ENCODE measurements at places on chromosomes 7 and 10. TPM values are rescaled to one million over a fixed set of nuclear protein-coding genes. Genes with fewer than 3 reads are reported as not detected.

Gene MAGI2
- total RNA-seq = 0.12 TPM

Gene PPP1R9A
- total RNA-seq = not detected

Gene UBE2H
- 25.6 TPM for total RNA-seq

Gene ELMO1
- 173 TPM for total RNA-seq

Gene ITGA8
- not detected for total RNA-seq

Gene ATOH7
- not detected for total RNA-seq

Gene NFE2L3
- total RNA-seq = 23.8 TPM

Gene GFRA1
- total RNA-seq = 0.09 TPM

Gene PODXL
- 0.48 TPM for total RNA-seq

Gene CARD11
- 108 TPM for total RNA-seq

Gene VPS41
- 48.6 TPM for total RNA-seq

Gene COL1A2
- 0.11 TPM for total RNA-seq

Gene CFAP70
- total RNA-seq = 0.58 TPM

Gene CHST15
- 0.43 TPM for total RNA-seq

Gene PRF1
- 21.8 TPM for total RNA-seq

Gene SPDYE16
- total RNA-seq = 0.18 TPM

Gene STEAP1B
- not detected for total RNA-seq

Gene CDC14C
- total RNA-seq = not detected

Gene KBTBD2
- total RNA-seq = 21.5 TPM

Gene TMEM184A
- total RNA-seq = 0.14 TPM

Gene ERLIN1
- 15.2 TPM for total RNA-seq

Gene TPST1
- total RNA-seq = 1.1 TPM

Gene FGFBP3
- total RNA-seq = 1.5 TPM

Gene VAX1
- not detected for total RNA-seq

Gene SPDYE2
- not detected for total RNA-seq

Gene OR13A1
- not detected for total RNA-seq

Gene SEMA3E
- total RNA-seq = not detected

Gene RHOBTB1
- 0.04 TPM for total RNA-seq

Gene OR6V1
- not detected for total RNA-seq

Gene CYP26C1
- total RNA-seq = 0.09 TPM

Gene GIMAP6
- total RNA-seq = 21.6 TPM

Gene UBE2D1
- 12.7 TPM for total RNA-seq

Gene GJD4
- not detected for total RNA-seq

Gene C10orf105
- total RNA-seq = 0.40 TPM

Gene FAM25G
- not detected for total RNA-seq

Gene SLC29A4
- total RNA-seq = 1.0 TPM

Gene USP6NL
- total RNA-seq = 5.4 TPM

Gene ERVW-1
- not detected for total RNA-seq

Gene ADAM12
- 1.7 TPM for total RNA-seq

Gene CALHM1
- total RNA-seq = not detected

Gene VSIR
- total RNA-seq = 78.2 TPM

Gene C10orf67
- 0.41 TPM for total RNA-seq

Gene DGKI
- total RNA-seq = 2.9 TPM

Gene GNAI1
- total RNA-seq = 3.6 TPM

Gene TMEM130
- 0.23 TPM for total RNA-seq

Gene TRUB1
- total RNA-seq = 13.4 TPM

Gene GNGT1
- not detected for total RNA-seq

Gene SRRT
- total RNA-seq = 253 TPM

Gene ACTR3C
- 4.7 TPM for total RNA-seq

Gene RNF148
- not detected for total RNA-seq

Gene INA
- 0.35 TPM for total RNA-seq

Gene C10orf62
- not detected for total RNA-seq

Gene KCNMA1
- total RNA-seq = 0.18 TPM

Gene SFTPD
- not detected for total RNA-seq

Gene AHR
- 36.7 TPM for total RNA-seq

Gene TRIM8
- 37.8 TPM for total RNA-seq

Gene LRRD1
- total RNA-seq = not detected
